ENCODE measurements at places on chromosomes 6 and 20.

DNA sequence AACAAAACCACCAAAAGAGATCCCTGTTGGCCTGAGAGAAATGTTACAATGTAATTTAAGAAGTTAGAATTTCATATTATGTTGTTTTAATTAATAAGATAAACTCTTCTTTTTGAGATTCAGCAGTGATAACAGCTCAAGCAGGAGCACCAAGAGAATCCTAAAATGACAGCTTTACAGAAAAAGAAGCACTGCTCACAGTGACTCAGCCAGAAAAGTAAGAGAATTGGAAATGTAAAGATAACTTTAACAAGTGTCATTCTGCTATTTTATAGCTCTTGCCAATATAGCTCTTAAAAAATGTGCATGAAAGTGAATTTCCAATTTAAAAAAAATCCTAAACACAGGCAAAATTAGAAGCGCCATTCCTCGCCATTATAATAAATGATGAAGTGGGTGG, 111.3 kb downstream of the UBE3D start:
- H3K36me3 ChIP-seq = no peaks in the 10 kb centered on the region
- no peak overlapping the region for H3K27ac ChIP-seq
- no peak for DNase-seq
- H3K4me1 ChIP-seq = peaks cover 2% of the 10 kb centered on the region

DNA sequence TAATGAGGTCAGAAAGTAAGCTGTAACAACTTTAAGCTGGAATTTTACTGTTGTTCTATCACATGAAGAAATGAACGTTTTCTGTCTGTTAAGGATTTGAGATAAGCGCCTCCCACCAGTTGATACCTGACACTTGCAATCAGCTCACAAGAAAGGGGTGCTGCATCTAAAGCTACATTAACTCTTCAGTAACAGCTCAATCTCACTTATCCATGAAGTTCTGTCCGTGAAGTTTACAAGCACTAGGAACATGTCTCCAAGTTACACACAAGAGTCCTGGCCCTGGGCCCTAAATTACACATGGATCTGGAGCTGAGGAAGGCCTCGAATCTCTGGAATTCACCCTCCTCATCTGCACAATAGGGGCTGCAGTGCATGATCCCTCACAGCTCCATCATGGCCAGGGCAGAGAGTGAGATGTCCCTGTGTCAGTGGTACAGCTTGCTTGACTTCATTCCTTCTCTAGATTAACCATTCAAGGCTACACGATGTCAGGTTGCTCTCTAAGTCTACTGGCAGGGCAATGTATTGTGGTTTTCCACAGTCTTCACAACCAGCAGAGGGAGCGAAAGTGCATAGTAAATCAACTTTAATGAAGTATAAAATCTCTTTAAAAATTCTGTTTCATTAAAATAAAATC, 182.4 kb upstream of the MCHR2 start:
- no peak overlapping the region for H3K27ac ChIP-seq
- H3K4me3 ChIP-seq = no peak overlapping the region
- no peak for DNase-seq
- H3K36me3 ChIP-seq = no peaks in the 10 kb centered on the region
- no peaks in the 10 kb centered on the region for H3K27me3 ChIP-seq
- no peaks in the 10 kb centered on the region for H3K4me1 ChIP-seq

GRCh38 chr6:139580592-139581484, 206.4 kb upstream of the CITED2 start:
- H3K27me3 ChIP-seq = no peaks in the 10 kb centered on the region
- no peak overlapping the region for H3K4me3 ChIP-seq
- peak; percentile 15 for DNase-seq
- no peaks in the 10 kb centered on the region for H3K36me3 ChIP-seq

GRCh38 chr6:122276637-122277036, 122.8 kb upstream of the HSF2 start:
- no peaks in the 10 kb centered on the region for H3K27me3 ChIP-seq
- H3K27ac ChIP-seq = no peak overlapping the region
- no peak for DNase-seq
- no peak overlapping the region for H3K4me3 ChIP-seq
- H3K36me3 ChIP-seq = no peaks in the 10 kb centered on the region

GRCh38 chr20:32903666-32904175, 45.0 kb downstream of the EFCAB8 start:
- H3K36me3 ChIP-seq = no peaks in the 10 kb centered on the region
- no peak for DNase-seq
- no peaks in the 10 kb centered on the region for H3K27me3 ChIP-seq
- peaks cover 23% of the 10 kb centered on the region for H3K4me1 ChIP-seq
- no peak overlapping the region for H3K27ac ChIP-seq

GRCh38 chr6:119739769-119740168, 390.2 kb upstream of the MAN1A1 start:
- no peak overlapping the region for H3K27ac ChIP-seq
- peaks cover 5% of the 10 kb centered on the region for H3K4me1 ChIP-seq
- H3K27me3 ChIP-seq = no peaks in the 10 kb centered on the region
- H3K4me3 ChIP-seq = no peak overlapping the region

- H3K27me3 ChIP-seq = no peaks in the 10 kb centered on the region
- DNase-seq = no peak
Observed at GRCh38 chr6:8329562-8329961, 105.8 kb downstream of the SLC35B3 start.

DNA sequence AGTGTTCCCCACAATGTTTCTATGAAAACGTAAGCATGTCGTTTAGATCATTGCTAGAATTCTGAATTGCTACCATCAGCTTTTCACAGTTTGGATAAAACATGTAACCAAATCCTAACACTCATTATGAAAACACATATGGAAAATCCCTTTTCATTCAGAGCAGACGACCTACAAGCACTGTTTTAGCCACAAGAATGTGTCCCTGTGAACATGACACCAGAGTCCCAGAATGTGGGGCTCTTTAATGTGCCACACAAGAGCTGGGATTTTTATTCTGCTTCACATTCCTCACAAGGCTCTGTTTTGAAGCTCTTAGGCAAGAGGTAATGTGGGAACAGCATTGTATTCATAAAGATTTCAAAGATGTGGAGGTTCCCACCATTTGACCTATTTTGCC, 141.1 kb upstream of the CITED2 start:
- no peaks in the 10 kb centered on the region for H3K27me3 ChIP-seq
- H3K4me3 ChIP-seq = no peak overlapping the region
- no peaks in the 10 kb centered on the region for H3K4me1 ChIP-seq
